HFFc6 (cell line): ENCODE measurements at places on chromosomes 3 and 15. TPM values are rescaled to one million over a fixed set of nuclear protein-coding genes. Genes with fewer than 3 reads are reported as not detected.

- H3K36me3 ChIP-seq = peaks cover 4% of the 10 kb centered on the region; the same call in 1 of the 2 replicates
- no peak overlapping the region for H3K27ac ChIP-seq
- DNase-seq = no peak
Measured at GRCh38 chr3:171054921-171055320, 28.4 kb upstream of the SLC2A2 start.

GRCh38 chr15:53203454-53203853 lies 413.3 kb upstream of the ONECUT1 start:
- H3K27me3 ChIP-seq = no peaks in the 10 kb centered on the region; the same call in 1 of the 2 replicates
- H3K27ac ChIP-seq = no peak overlapping the region
- H3K36me3 ChIP-seq = no peaks in the 10 kb centered on the region
- no peaks in the 10 kb centered on the region for H3K4me1 ChIP-seq
- no peak overlapping the region for H3K4me3 ChIP-seq
- DNase-seq = no peak

DNA sequence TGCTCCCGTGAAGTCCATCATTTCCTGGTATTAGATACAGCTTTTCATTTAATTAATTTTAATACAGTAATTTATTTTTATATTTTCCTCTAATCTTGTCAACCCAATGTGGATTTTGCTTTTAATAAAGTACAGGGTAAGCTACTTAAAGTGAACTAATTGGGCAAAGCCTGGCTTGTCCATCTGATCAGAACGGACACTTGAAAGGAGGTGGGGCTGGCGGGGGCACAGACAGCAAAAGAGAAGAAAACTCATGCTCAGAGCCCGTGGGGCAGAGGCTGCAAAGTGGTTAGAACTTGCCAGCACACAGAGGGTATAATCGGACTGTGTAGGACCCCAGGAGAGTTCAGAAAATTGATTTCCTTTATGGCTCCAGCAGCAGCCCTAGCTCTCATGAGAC lies 443.1 kb upstream of the MDFIC2 start:
- H3K4me1 ChIP-seq = peaks cover 11% of the 10 kb centered on the region; the same call in 1 of the 2 replicates
- no peak overlapping the region for H3K4me3 ChIP-seq
- H3K27me3 ChIP-seq = peaks cover 2% of the 10 kb centered on the region
- no peak for DNase-seq
- H3K36me3 ChIP-seq = no peaks in the 10 kb centered on the region

DNA sequence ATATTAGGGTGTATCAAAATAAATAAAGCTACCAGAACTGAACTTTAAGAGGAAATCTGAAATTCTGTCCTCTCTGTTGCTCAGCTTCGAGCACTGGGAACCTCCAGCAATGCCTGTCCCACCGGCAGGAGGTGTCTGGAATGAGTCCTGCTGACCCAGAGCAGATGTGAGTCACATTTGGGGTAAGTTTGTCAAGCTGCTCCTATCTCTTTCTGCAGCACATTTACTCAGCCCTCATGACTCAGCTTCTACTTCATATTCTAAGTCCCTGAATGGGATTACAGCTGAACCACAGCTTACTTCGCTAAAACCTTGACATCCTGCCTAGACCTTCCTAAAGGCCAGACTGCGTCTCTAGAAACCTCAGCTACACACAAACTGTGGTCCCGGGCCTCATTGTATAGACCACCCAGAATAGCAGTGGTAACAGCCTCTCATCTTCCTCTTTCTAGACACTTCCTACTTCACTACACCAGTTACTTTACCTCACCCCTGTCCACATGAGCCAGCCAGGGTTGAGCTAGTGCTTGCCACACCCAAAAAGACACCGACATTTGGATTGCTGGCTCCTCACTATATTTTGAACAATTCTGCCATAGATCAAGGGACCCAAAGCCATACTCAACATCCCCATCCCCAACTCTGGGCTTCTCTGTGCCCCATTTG lies 109.6 kb upstream of the TMCO5A start:
- DNase-seq = peak; percentile 96
- peaks cover 40% of the 10 kb centered on the region for H3K4me1 ChIP-seq
- H3K27me3 ChIP-seq = no peaks in the 10 kb centered on the region; the same call in 1 of the 2 replicates

DNA sequence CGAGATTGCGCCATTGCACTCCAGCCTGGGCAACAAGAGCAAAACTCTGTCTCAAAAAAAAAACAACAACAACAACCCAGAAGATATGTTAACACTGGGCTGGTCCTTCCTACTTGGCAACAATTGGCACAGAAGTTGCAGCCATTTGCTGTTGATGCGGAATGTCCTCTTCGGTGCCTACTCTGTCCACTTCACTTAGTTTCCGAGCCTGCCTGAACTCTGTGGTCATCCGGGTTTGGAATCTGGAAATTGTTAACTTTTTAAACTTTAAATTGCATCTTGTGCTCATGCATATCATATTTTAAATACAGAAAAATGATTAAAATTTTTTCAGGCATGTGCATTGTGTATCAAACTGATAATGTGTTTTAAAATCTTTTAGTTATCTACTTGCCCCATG lies 81.5 kb downstream of the FNDC3B start:
- no peak overlapping the region for H3K27ac ChIP-seq
- peaks cover 37% of the 10 kb centered on the region for H3K4me1 ChIP-seq
- no peak for DNase-seq

DNA sequence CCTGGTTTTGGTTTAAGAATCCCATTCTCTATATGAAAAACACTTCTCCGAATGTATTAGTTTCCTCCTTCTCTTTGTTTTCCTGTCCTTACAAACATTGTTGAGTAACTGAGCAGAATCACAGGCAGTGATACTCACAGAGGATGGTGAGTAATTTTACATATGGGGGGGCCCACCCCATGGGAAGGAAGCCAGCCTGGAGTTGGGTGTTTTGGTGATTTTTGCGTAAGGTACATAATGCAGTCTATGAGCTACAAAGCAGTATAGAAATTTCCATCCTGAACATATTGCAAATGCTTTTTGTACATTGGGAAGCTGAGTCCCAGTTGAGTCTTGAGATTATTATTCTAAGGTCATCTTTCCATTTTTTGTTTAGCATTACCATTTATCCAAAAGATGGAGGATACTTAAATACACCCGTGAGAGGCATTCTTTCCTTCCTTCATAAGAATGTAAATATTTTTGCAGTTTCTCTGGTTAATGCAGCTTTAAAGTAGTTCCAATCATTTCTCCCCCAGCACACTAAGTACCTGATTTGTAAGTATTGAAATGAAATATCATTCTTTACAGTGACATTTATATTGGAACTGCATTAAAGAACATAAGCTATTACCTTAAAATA lies 476.8 kb downstream of the AGBL1 start:
- H3K27me3 ChIP-seq = no peaks in the 10 kb centered on the region
- no peaks in the 10 kb centered on the region for H3K4me1 ChIP-seq
- H3K4me3 ChIP-seq = no peak overlapping the region
- no peak overlapping the region for H3K27ac ChIP-seq
- H3K36me3 ChIP-seq = no peaks in the 10 kb centered on the region

DNA sequence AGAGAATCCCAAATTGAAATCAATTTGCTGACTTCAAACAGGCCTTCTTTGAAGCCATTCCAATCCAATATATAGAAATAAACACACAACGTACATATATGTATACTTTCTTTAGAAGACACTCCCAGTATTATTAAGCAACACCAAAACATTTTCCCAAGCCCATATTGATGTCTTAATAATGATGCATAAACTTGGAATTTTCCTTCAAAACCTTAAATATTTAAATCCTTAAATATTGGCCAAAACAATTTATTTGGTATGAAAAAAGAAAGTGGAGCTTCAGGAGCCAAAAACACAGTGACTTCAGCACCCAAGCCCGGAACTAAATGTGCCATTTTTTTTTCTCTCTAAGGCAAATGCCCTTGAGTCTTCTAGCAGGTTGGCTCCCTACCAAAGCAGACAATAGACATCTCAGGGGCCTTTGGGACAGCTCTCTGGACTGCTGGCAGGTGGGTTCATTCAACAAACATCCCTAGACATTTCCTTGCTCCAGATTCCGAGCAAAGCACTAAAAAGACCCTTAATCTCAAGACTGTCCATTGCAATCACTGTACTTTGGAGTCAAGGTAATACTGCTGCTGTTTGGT lies 384.7 kb downstream of the NTRK3 start:
- no peaks in the 10 kb centered on the region for H3K36me3 ChIP-seq
- no peaks in the 10 kb centered on the region for H3K27me3 ChIP-seq
- peak; percentile 47 for DNase-seq
- H3K4me3 ChIP-seq = peak overlapping the region; percentile 70
- peaks cover 82% of the 10 kb centered on the region for H3K4me1 ChIP-seq

GRCh38 chr15:34603095-34603494 lies 19.6 kb upstream of the GOLGA8B start:
- no peaks in the 10 kb centered on the region for H3K4me1 ChIP-seq
- no peaks in the 10 kb centered on the region for H3K36me3 ChIP-seq
- DNase-seq = no peak

DNA sequence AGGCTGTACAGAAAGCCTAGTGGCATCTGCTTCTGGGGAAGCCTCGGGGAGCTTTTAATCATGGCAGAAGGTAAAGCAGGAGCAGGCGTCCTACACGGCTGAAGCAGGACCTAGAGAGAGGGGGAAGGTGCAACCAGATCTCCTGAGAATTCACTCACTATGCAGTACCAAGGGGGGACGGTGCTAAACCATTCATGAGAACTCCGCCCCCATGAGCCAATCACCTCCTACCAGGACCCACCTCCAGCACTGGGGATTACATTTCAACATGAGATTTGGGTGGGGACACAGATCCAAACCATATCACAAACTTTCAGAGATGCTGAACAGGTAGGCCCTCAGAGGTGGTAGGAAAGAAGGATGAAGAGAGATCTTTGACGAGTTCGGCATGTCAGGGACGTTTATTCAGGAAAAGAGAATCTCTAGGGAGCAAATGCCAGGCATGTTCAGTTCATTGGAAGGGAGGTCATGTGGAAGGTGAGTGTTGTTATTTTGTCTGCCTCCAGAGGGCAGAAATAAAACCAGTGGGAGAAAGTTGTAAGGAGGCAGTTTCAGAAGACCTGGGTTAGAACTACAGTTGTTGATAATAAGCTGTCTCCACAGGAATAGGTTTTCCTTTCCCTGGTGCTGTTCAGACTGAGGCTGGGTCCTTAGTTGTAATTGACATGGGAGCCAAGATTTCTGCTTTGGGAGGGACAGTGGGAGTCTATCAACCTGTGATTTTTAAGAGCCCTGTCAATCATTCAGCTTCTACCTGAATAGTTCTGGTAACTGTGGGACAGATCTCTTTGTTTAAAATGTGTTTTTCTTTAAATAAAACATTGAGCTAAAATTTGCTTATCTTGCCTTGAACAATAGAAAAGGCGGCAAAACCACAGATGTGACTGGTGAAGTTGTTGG lies 4.3 kb upstream of the FNDC3B start:
- peaks cover 4% of the 10 kb centered on the region; the same call in 1 of the 2 replicates for H3K36me3 ChIP-seq
- no peak overlapping the region for H3K27ac ChIP-seq
- DNase-seq = peak; percentile 42
- H3K4me1 ChIP-seq = peaks cover 17% of the 10 kb centered on the region
- H3K27me3 ChIP-seq = peaks cover 3% of the 10 kb centered on the region; the same call in 1 of the 2 replicates

C15orf39 gene
- 7.4 to 13.4 TPM (median 11.6 TPM) in 3 replicates for total RNA-seq

RETNLB gene
- total RNA-seq = not detected in 3 replicates

VPS8 gene
- 26.8 to 32.7 TPM (median 29.2 TPM) in 3 replicates for total RNA-seq
